ENCODE measurements at places on chromosomes 16 and 17.

DNA sequence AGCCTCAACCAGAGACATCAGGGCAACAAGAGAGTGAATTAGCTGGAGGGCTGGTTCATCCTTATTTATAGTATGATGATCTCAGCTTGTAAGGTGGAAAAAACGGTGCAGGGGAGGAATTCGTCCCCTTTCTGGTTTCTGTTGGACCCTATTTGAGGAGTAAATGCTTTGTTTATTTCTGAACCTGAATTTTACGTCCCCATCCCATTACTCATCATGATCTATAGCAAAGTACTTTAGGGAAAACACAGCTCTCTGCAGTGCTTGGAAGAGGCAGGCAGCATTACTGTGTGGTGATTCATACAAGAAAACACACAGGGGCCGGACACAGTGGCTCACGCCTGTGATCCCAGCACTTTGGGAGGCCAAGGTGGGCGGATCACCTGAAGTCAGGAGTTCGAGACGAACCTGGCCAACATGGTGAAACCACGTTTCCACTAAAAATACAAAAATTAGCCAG, 8.0 kb upstream of the VAT1L start:
- DNase-seq = peak; percentile 96

DNA sequence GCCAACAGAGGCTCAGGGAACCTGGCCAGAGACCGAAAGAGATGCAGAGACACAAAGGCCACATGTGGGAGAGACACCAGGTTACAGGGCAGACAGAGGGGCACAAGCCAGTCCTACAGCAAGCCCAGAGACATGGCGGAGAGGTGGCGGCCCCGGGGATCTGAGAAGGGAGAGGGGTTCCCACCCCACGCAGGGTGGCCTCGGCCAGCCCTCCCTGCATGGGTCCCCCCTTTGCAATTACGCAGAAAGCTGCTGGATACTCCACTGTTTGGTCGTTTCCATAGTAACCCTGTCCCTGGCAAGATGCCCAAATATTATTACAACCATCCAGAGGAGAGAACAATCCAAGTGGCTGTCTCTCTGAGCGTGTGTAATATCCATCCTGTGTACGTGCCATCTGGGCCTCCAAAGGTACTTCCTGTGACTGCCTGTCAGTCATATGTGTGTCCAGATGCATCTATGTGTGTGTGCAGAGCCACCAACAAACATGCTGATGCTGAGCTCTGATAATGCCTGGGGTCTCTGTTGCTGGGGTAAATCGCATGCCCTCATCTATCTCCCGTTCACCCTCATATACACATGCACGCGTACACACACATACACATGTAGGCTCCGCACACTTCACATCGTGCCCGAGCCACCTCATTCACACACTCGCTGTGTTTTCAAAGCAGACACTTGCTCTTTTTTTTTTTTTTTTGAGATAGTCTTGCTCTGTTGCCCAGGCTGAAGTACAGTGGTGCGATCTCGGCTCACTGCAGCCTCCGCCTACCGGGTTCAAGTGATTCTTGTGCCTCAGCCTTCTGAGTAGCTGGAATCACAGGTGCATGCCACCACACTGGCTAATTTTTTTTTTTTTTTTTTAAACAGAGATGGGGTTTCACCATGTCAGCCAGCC, 5.5 kb downstream of the PCGF2 start:
- peak; percentile 93 for DNase-seq

DNA sequence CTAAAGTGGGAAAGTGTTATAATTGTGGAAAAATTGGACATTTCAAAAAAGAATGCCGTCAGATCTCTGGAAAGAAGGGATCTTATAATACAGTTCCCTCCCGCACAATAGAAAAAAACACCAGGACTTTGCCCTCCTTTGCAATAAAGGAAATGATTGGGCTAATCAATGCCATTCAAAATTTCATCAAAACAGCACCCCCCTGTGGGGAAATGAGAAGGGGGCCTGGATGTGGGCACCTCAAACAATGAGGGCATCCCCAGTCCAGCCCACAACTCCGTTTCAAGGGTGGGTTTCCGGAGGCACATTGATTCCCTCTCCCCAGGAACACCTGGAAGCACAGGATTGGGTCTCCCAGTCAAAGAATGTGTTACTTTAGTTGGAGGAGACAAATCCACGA, 26.1 kb downstream of the CD300LG start:
- DNase-seq = no peak

DNA sequence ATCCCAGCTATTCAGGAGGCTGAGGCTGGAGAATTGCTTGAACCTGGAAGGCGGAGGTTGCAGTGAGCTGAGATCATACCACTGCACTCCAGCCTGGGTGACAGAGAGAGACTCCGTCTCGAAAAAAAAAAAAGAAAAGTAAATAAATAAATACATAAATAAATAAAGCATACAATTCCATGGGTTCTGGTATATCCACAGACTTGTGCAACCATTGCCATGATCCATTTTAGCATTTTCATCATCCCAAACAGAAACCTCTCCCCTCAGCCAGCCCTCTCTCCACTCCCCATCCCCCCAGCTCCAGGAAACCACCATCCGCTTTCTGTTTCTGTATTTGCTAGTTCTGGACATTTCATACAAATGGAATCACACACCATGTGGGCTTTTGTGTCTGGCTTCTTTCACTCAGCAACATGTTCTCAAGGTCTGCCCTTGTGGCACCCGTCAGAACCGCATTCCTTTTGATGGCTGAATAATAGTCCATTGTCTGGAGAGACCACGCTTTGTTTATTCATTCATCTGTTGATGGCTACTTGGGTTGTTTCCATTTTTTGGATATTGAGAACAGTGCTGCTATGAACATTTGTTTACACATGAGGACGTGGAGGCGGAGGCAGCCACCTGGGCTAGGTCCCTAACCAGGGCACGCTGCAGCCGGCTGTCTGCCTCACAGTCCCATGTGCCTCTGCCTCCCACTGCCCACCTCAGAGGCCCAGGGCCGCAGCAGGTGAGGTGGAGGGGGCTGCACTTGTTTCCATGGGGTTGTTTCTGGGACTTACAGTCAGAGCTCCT, 76.2 kb downstream of the NT5M start:
- DNase-seq = no peak

GRCh38 chr16:50690177-50690576, 3.2 kb upstream of the NOD2 start:
- no peak for DNase-seq

Measured in fibroblast of skin of right biceps (primary cell).